ENCODE measurements at places on chromosomes 11 and 22. TPM values are rescaled to one million over a fixed set of nuclear protein-coding genes. Genes with fewer than 3 reads are reported as not detected.

CBL gene
- 30.4 TPM for total RNA-seq

PKNOX2 gene
- total RNA-seq, result 2.6 TPM

LRP5 gene
- total RNA-seq, result 59.9 TPM

P2RY2 gene
- 1.4 TPM for total RNA-seq

CHEK2 gene
- 5.3 TPM for total RNA-seq

SLC29A2 gene
- total RNA-seq, result 5.9 TPM

TRPC6 gene
- 2.6 TPM for total RNA-seq

TSSK2 gene
- not detected for total RNA-seq
